ENCODE measurements at places on chromosomes 2 and 18.

DNA sequence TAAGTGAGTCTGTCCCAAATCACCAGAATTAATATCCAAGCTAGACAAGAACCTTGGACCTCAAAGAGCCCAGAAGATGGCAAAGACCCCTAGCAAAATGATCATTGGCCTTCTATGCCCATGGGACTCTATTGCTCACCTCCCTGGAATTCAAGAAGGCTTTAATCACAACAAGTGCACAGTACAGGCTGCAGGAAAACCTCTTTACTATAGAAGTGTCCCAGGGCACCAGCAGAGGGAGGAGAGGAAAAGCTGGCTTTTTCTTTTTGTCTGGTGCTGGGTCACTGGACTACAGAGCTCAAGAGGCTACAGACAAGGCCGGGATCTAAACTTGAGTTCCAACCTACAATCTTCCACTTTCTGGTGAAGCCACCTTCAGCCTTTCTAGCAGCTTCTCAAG, 88.3 kb upstream of the PPP1CB start:
- DNase-seq, result no peak

DNA sequence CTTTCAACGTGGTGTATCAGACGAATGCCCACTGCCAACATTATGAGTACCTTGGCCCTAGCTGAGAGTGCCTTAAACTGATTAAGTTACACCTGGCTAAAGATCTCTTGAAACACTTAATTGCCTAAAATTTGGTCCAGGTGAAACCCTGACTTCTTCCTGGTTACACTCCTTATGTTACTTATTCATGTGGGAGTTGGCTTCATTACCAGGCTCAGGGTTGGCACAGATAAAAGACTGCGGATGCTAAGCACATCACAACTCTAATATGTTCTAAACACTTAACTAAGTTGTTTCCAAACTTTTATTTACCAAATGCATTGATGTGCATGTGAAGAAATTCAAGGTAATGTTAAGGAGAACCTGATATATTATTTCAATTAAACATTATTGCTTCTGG, 298.9 kb downstream of the TCF4 start:
- no peak for DNase-seq

- no peak for DNase-seq
These were observed 4.2 kb downstream of the ERFE start for GRCh38 chr2:238162846-238163441.

GRCh38 chr2:9552219-9553178, 3.1 kb downstream of the ADAM17 start:
- DNase-seq, result no peak

DNA sequence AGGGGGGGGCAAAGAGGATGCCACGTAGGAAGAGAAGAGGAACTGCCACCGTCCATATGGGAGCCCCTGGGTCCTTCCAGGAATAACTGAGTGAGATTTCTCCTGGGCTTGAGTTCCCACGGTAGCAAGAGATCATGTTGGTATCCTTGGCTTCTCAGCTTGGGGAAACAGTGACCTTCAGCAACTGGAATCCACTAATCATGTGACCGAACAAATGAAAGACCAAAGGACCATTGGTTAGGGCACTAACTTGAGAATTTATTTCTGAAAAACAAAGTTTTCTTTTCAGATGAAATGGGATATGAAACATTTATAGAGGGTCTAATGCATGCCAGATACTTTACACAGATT, 259.4 kb upstream of the ID2 start:
- DNase-seq, result no peak

DNA sequence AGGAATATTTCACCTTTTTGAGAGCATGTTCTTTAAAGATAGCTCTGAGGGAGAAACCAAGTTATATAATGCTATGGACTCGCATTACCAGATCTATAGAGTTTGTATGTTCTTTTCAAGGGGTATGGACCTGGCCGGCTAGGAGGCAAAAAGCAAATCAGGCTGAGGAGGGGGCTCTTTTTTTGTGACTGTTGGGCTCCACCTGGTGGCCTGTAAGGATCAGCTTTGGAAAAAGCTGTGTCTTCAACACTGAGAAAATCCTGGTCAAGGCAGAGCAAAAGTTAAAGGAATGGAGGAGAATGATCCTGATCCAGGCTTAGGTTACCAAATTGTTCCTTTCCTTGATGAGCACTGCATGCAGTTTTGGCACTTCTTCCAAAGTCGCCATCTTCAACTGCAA, 180.5 kb downstream of the DIS3L2 start:
- peak; percentile 62 for DNase-seq

DNA sequence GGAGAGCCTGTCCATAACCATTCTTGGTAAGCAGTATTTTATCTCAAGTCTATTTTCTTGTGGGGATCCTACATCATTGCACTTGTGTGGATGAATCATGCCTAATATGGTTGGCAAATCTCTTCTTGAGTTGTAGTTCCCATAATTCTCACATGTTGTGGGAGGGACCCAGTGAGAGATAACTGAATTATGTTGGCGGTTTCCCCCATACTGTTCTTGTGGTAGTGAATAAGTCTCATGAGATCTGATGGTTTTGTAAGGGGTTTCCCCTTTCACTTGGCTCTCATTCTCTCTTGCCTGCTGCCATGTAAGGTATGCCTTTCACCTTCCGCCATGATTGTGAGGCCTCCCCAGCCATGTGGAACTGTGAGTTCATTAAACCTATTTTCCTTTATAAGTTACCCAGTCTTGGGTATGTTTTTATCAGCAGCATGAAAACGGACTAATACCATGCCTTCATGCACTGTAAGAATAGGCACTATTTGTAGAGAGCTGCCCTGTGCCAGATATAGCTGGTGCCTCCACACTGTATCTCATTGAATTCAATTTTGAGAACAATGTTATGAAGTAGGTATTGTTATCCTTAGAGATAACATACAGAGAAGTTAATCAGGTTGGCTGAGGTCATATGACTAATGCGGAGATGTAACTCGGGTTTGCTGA, 148.3 kb downstream of the PLCL1 start:
- DNase-seq, result no peak

DNA sequence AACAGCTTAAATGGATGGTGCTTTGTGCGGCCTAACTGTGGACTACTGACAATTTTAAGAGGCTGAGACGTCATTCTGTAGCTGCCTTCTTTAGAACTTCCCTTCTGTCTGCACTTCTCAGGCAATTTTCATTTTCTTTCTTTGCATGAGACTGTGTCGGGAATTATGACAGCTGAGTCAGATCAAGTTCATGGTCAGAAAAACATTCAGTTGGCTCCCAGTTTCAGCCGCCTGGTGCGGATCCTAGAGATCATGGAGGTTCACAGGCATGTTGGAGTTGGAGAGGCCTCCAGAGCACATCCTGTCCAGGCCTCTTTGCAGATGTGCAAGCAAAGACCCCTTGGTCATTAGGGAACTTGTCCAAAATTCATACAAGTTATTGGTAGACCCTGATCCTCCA, 135.0 kb downstream of the TANC1 start:
- DNase-seq, result no peak

DNA sequence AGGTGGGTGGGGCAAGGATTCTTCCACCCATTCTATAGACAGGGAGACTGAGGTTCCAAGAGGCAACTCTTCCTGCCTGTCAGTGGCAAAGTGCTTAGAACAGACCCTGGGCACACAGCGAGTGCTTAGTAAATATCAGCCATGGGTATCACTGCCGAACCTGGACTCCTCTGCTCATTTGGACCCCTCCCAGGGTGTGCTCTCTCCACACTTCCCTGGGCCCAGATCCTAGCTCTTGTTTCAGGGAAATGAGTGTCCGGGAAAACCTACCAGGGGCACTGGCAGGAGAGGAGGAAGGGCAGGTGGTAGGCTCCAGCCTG, 136.3 kb downstream of the CYP26B1 start:
- no peak for DNase-seq

DNA sequence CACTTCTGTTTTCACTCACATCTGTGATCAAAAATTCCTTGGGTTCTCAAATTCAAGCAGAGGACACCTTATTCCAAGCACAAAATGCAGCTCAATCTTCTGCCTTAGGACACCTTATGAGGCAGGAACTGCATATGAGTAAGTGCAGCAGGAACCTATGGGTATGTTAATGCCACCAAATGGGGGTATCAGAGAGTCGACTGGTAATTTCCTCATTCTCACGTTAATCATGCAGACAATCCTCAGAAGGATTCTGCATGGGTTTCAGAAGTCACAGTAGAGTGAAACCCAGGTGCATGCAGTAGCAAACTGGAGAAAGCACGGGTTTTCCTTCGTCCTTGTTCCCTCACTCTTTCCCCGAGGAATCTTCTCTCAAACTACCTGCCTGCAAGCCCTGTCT, 452.8 kb downstream of the CBLN2 start:
- no peak for DNase-seq

DNA sequence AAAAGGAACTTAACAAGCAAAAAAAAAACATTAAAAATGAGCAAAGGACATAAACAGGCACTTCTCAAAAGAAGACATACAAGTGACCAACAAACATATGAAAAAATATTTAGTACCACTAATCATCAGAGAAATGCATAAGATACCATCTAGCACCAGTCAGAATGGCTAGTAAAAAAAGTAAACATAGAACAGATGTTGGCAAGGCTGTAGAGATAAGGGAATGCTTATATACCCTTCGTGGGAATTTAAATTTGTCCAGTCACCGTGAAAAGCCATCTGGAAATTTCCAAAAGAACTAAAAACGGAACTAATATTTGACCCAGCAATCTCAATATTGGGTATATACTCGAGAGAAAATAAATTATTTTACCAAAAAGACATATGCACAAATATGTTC, 1751.3 kb upstream of the LRRTM1 start:
- DNase-seq, result no peak

GRCh38 chr2:162477011-162477410, 133.1 kb downstream of the GCA start:
- DNase-seq, result peak; percentile 15

- no peak for DNase-seq
These were observed 32.5 kb upstream of the REG3G start for GRCh38 chr2:78992807-78993517.

GRCh38 chr2:106113361-106113966, 80.6 kb downstream of the UXS1 start:
- no peak for DNase-seq

- no peak for DNase-seq
These were observed 579 bp upstream of the EMX1 start for GRCh38 chr2:72916743-72917137.

DNA sequence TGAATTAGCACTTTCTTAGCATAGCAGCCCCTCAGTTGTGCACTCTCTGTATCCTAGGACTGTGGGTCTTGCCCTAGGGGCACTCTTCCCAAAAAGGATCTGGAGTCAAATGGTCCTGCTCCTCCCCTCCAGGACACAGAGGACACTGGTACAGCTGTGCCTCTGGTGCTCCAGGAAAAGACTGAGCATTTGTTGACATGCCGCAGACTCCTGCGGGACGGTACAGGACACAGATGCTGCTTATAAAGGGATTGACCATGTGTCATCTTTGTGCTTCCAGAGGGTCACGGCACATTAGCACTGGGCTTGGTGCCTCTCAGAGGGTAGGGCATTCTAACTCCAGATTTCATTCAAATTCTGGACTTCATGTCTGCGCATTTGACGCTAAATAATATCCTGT, 110.5 kb downstream of the KLF7 start:
- peak; percentile 73 for DNase-seq

GRCh38 chr18:13487237-13487636, 239.1 kb downstream of the FAM210A start:
- DNase-seq, result no peak

DNA sequence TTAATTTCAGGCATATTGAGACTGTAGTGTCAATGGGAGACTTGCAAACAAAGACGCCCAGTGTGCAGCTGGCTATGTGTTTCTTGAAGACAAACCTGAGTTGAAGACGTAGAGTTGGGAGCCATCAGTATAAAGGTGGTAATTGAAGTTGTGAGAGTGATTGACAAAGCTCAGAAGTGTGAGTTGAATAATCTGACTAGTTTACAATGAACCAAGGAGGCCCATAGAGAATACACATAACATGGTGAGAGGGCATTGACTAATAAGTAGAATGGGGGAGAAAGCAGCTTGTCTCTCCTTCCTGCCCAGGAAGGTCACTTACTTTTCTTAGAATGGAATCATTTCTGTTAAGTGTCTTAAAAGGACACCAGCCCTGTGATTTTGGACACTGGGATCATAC, 14.1 kb downstream of the SP110 start:
- DNase-seq, result no peak

DNA sequence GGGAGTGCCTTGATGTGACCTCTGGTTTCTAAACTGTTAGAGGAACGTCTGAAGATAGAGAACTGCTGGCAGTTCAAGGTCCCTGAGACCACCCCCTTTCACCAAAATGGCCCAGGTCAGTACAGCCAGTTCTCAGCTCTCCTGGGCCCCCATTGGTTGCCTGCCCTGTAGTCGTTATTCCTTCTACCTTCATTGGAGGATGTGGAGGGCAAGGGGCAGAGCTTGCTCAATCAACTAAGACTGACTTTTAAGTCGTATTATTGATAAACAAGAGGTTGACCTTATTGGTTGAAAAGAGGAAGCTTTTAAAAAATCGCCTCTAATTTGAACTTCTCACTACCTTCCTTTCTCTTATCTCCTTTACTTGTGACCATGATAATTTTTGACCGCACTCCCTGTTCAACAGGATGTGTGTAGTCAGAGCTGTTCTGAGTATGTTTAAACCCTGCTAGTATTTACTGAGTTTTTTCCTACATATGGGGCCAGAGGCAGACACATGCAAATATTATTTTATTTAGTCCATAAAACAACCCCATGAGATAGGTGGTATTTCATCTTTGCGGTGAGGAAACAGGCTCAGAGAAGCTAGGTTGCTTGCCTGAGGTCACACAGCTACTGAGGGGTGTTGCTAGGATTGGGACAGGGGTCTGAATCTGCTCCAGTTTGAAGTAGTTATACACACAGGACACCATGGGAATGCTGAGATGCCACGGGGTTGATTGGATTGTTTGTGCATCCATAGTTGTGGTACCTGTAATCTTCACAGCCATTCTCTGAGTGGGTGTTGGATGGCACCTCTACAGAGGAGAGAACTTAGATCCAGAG, 65.9 kb downstream of the TMEM247 start:
- no peak for DNase-seq

- DNase-seq, result no peak
These were observed 103.8 kb downstream of the PXDN start for GRCh38 chr2:1640301-1641135.

- DNase-seq, result peak; percentile 92
These were observed 2.8 kb upstream of the MXD1 start for GRCh38 chr2:69911985-69912563.

DNA sequence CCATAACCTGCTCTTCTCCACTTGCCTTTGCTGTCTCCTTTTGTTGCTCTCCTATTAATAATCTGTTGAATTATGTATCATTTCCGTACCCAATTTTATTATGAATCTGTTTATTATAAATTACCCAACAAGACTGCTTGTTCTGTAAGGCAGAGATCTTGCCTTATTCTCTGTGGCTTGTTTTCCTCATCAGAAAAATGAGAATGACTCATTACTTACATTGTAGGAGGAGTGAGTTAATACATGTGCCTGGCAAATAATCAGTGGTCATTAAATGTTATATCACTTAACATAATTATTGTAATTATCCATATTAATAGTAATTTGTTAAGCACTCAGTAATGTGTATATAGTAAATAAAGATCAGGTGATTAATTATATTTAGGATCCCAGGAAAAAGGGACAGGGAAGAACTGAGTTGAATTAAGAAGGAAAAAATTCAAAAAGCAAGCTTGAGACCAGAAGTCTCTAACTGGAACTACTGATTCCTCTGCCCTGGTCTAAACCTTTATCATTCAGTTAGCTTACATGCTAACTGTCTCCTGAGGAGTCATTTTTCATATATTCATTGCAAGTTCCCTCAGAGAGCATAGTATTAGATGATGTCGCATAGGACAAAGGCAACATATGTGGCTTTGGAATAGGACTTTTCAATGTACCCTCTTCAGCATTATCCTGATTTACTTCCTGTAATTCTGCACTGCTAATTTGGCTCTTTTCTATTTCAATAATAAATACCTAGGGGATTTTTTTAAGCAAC, 335.7 kb downstream of the GALNT13 start:
- DNase-seq, result no peak
